ENCODE measurements at places on chromosomes 1 and 21. TPM values are rescaled to one million over a fixed set of nuclear protein-coding genes. Genes with fewer than 3 reads are reported as not detected.

DNA sequence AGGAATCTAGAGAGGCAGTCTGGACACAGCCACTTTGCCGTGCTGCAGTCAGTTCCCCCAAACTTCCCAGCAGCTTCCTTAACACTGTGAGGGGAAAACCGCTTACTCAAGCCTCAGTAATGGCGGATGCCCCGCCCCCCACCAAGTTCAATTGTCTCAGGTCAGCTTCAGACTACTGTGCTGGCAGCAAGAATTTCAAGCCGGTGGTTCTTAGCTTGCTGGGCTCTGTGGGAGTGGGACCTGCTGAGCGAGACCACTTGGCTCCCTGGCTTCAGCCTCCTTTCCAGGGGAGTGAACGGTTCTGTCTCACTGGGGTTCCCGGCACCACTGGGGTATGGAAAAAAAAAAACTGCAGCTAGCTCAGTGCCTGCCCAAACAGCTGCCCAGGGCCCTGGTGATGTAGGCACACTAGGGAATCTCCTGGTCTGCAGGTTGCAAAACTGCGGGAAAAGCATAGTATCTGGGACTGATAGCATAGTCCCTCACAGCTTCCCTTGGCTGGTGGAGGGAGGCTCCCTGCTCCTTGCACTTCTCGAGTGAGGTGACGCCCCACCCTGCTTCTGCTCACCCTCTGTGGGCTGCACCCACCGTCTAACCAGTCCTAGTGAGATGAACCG is 23.7 kb upstream of the HFM1 start:
- DNase-seq, result no peak

GRCh38 chr1:6345009-6345408 is 48.6 kb downstream of the ACOT7 start:
- no peak for DNase-seq

GRCh38 chr1:84000954-84001495 is 2.1 kb upstream of the TTLL7 start:
- DNase-seq, result no peak

DNA sequence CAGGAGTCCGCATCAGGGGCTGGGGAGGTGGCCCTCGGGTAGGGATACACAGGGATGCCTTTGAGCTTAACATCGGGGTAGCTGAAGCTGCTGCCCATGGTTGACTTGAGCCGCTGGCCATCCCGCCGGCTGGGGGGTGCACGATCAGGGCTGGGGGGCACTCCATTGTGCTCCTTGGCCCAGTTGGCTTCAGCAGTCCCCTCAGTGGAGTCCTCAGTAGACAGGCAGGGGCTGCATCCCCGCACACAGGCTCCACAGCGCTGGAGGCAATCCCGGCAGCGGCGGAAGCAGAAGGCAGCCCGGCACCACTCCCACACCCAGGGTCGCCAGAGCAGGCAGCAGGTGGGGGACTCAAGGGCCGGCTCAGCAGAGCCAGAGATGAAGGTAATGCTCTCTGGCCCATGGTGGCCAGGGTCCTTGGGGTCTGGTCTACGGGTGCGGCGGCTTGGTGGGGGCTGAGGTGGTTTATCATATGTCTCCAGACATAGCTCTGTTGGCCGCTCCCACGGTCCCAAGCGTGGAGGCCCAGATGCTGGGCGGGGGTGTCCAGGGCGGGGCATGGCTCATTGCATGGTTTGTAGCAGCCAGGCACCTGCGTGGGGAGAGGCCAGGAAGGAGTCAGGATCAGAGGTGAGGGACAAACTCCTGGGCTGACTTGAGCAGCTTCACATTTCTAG is 8.3 kb downstream of the KDF1 start:
- DNase-seq, result peak; percentile 78

The ADCY10 gene
- total RNA-seq, result 0.20 TPM

GRCh38 chr21:37767984-37768383 is 148.3 kb downstream of the KCNJ6 start:
- no peak for DNase-seq

- DNase-seq, result no peak
Observed at GRCh38 chr1:48214820-48215219, 7.7 kb upstream of the SLC5A9 start.

DNA sequence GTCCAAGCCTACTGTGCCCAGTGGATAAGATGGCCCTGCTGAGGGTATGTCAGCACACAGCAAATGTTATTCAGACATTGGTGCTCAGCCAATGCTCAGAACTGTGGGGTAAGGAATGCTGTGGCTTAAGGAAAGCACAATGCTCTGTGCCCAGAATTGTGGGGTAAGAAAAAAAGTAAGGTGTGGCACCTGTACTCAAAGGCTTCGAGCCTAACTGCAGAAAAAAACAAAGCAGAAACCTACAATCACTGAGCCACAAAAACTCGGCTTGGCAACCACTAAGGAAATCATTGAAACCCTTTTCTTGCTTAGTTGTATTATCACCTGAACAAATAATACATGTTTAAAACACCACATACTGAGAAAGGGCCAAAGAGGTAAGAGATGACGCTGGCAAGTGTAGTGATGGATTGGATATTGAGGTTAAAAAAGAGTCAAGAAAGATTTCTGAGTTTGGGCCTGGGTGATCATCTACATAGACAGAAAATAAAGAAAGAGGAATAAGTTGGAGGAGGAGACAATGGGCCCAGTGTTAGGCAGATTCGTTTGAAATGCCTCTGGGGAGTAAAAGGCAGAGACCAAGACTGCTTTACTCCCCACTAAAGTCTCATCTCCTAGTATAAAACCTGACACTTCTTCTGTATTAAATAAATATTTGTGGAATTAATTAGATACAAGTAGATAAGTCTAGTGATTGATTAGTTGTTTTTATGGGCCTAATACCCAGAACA is 25.9 kb upstream of the ATP1A1 start:
- no peak for DNase-seq

The B4GALT2 gene
- total RNA-seq, result 76.2 TPM

- no peak for DNase-seq
Observed at GRCh38 chr1:15960808-15961207, 15.1 kb downstream of the ZBTB17 start.

The CACNA1E gene
- 0.04 TPM for total RNA-seq

The BCL2L15 gene
- 0.09 TPM for total RNA-seq

The CFAP74 gene
- not detected for total RNA-seq

Measured in K562 (cell line).